ENCODE measurements at places on chromosomes 5 and 9.

DNA sequence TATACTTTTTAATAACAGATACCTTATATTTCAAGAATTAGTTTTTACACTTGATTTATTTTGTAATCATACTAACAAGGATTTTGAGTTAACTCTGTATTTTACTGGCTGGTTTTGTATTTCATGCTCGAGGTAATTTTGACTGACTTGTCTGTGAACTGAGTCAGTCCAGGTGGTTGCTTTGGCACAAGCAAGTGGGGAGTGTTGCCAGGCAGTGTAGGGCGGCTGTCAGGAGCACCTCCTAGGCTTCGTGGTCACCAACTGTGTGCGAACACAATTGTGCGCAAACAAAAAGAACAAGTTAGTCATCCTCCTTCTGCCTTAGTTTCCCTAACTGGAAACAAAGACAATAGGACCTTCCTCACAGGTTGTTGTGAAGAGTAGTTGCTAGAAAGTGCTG is 286.3 kb downstream of the ADGRV1 start:
- no peak for DNase-seq

DNA sequence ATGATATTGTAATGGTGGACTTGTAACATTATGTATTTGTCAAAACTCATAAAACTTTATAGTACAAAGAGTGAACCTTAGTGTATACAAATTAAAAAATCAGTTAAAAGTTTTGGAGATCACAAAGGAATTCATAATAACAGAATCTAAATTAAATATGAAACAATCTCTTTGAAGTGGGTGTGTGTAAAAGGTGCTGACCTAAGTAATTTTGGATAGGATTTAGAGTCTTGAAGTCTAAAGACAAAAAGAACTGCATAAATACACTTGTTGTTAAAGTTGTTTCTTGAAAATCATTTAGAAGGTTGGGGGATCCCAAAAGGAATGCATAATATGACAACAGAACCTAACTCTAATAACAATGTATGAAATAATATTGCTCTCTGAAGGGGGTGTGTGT is 295.5 kb downstream of the PRR16 start:
- DNase-seq, result no peak

DNA sequence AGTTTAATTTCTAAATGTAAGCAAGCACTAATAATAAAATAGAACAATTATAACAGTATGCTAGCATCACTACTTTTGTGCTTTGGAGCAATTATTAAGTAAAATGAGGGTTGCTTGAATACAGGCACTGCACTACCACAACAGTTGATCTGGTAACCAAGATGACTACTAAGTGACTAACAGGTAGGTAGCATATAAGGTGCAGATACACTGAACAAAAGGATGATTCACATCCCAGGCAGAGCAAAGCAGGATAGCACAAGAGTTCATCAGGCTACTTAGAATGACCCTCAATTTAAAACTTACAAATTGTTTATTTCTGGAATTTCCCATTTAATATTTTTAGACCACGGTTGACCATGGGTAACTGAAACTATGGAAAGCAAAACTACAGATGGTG is 48.0 kb upstream of the RGS7BP start:
- DNase-seq, result no peak

GRCh38 chr5:77329664-77330430 is 119.4 kb downstream of the PDE8B start:
- no peak for DNase-seq

- DNase-seq, result no peak
These were observed 296.3 kb downstream of the KCNN2 start for GRCh38 chr5:114658194-114658593.

- DNase-seq, result no peak
These were observed 306.5 kb upstream of the ITGA1 start for GRCh38 chr5:52481201-52481600.

GRCh38 chr9:107043886-107044285 is 180.9 kb downstream of the ZNF462 start:
- DNase-seq, result no peak

DNA sequence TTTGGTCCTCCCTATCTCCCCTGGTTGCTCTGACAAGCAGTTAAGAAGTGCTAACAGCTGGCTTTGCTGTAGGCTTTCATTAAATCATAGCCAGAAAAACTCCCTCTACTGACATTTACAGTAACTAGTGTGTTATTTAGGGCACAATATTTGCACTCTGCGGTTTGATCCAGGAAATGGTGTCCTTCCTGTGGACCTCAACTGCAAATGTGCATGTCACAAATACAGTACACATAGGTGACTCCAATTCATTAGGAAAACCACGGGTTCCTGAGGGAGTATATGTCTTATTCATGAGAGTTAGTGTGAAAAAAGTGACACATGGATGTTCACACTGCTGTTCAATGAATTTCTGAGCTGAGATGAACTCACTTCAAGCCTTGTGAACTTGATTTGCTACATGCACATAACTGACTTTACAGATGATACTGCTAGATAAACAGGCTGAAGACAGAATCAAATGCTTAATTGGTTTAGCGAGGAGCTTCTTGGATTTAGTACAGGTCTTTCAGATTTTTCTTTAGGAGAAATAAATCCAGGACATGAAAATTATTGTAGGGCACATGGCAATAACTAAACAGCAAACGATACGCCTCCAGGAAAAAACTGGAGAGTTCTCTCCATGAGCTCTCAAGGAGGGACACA is 281.5 kb downstream of the EFNA5 start:
- DNase-seq, result peak; percentile 7

GRCh38 chr5:142811866-142812557 is 41.8 kb downstream of the ARHGAP26 start:
- no peak for DNase-seq

GRCh38 chr5:27701931-27702903 is 663.8 kb upstream of the CDH9 start:
- peak; percentile 69 for DNase-seq

DNA sequence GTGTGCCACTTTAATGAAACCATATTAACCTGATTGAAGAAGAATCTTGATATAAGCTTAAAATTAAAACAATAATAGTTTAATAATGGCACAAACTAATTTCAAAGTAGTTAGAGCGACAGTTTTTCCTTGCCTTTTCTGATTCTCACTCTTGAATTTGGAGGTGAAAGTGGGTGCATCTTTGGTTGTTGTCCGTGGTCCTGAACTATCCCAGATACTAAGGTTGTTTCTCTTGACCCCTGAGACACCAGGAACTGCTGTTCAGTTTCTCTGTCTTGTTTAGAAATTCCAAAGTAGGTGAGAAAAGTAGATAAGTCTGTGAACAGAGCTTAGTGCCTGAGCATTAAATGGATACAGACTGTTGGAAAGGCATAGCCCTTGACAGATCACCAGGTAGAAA is 274.7 kb downstream of the FBXL7 start:
- DNase-seq, result no peak

- no peak for DNase-seq
These were observed 99.8 kb downstream of the SLC44A1 start for GRCh38 chr9:105344283-105344682.

DNA sequence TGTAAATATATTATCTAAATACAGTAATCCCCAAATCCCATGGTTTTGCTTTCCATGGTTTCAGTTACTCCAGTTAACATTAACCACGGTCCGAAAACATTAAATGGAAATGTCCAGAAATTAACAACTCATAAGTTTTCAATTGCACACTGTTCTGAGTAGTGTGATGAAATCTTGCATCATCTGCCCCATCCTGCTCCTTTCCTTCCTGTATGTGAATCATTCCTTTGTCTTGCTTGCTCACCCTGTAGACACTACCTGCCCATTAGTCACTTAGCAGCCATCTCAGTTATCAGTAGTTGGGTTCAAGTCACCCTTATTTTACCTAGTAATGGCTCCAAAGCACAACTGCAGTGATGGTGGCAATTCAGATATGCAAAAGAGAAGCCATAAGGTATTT is 1568.5 kb upstream of the WWC1 start:
- no peak for DNase-seq

DNA sequence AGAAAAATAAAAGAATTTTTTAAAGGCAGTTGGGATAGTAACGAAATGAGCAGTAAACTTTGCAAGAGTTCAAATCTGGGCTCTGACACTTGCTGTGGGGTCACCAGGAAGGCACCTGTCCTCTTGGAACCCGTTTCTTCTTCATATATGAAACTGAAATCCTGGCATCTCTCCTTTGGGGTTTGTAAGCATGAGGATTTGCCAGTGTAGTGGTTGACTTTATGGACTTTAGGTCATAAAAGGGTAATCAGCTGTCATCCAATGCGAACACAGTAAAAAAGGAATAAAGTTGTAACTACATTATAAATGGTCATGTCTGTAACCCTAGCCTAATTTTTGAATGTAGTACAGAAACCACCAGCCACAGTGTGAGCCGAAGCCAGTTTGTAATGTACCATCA is 1.3 kb downstream of the RAB14 start:
- DNase-seq, result no peak

DNA sequence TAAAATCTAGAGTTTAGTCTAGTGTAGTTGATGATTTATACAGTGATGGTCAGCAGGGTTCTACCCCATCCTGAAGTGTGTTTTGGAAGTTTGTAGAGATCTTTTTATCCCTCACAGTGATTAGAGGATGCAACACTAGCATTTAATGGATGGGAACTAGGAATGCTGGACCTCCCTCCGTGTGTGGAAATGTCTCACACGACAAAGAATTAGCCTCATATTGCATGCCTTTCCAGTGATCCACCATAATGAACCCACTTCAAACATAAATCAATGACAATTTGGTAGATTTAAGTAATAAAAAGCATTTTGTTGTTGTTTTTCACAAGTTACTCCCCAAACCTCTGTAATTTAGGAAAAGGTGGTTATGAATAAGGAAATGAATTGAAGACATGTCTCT is 82.5 kb upstream of the LMNB1 start:
- no peak for DNase-seq

GRCh38 chr5:146732962-146733361 is 145.6 kb downstream of the PPP2R2B start:
- no peak for DNase-seq

DNA sequence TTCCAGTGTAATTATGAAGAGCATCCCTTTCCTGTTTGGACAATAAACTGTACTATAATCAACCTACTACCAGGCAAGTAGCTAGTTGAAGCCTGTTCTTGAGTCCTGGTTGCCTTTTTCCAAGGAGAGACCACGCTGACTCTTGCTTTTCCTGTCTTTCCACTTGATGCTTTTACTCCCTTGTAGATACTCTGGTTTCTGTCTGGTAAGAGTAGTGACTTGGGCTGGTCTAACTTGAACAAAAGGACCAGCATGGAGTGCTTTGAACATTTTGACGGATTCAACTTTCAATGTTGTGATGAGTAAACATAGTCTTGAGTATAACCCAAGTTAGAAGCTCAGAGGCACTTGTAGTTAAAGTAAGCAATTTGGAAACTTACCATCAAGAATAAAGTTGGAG is 464.3 kb downstream of the GADD45G start:
- DNase-seq, result no peak

- DNase-seq, result no peak
These were observed 736 bp upstream of the HSD17B4 start for GRCh38 chr5:119451561-119451960.

GRCh38 chr5:75734913-75735789 is 17.9 kb upstream of the POC5 start:
- DNase-seq, result peak; percentile 17

DNA sequence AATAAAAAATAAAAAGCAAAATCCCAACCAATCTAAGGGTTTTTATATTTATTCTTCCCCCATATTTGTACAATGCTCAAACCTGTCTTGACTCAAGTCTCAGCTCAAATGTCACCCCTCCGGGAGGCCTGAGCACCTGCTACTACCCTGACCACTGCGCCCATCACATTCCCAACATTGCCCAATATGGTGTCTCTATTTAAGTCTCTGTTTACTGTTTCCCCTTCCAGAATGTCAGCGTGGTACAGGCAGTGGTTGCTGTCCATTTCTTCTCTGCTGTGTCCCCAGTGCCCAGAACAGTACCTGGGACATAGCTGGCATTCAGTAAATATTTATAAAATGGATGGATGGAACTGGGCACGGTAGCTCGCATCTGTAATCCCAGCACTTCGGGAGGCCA is 47.3 kb upstream of the PRRC2B start:
- no peak for DNase-seq

GRCh38 chr5:148732692-148733091 is 78.4 kb upstream of the HTR4 start:
- DNase-seq, result no peak

DNA sequence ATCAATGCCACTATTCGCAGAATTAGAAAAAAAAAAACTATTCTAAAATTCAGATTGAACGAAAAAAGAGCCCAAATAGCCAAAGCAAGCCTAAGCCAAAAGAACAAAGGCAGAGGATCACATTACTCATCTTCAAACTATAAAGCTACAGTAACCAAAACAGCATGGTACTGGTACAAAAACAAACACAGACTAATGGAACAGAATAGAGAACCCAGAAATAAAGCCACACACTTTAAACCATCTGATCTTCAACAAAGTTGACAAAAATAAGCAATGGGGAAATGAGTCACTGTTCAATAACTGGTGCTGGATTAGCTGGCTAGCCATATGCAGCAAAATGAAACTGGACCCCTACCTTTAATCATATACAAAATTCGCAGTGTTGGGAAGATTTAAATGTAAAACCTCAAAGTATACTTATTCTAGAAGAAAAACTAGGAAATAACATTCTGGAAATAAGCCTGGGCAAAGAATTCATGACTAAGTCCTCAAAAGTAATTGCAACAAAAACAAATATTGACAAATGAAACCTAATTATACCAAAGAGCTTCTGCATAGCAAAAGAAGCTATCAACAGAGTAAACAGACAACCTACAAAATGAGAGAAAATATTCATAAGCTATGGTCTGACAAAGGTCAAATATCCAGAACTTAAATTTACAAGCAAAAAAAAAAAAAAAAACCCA is 153.7 kb downstream of the NDUFS4 start:
- peak; percentile 10 for DNase-seq

DNA sequence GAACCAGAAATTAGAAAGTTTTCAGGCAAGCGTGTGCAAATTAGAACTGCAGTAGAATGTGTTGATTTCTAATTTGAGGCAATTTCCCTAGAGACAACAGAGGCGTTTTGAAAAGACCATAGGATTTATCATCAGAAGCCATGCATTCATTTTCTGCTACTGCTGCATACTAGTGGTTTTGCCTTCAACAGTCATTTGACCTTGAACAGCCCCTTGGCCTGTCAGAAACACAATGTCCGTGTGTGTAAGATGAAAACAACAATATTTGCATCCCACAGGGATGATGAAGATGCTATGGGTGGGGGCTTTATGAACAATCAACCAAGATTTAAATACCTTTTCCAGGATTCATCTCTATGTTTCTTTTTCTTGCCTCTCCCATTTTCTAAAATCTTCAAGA is 73.7 kb downstream of the PDE4D start:
- DNase-seq, result no peak

- DNase-seq, result no peak
These were observed 67.6 kb downstream of the ANKRD33B start for GRCh38 chr5:10631316-10631996.
